Natural killer cell (primary cell): ENCODE measurements at places on chromosomes 12 and 14.
A peak's percentile ranks its signal among the peaks of the same experiment; 100 is the strongest.

DNA sequence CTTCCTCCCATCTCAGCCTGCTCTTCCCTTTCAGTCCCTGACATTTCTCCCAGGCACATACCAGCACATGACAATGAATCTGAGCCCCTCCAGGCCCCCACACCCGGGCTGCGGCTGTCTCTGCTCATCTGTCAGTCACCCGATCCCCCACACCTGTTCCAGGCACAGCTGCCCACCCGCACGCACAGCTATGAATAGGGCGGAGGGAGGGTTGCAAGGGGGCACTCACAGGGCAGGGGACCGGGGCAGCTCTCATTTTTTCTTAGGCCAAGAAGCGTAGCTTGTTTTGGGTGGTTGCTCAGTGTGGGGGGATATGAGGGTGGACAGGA is 43.7 kb upstream of the TSPAN9 start:
- no peak for DNase-seq

GRCh38 chr14:76776428-76777251 is 15.4 kb downstream of the VASH1 start:
- DNase-seq: no peak

GRCh38 chr14:104292084-104292970 is 153.9 kb downstream of the KIF26A start:
- DNase-seq: no peak

GRCh38 chr14:24241829-24242443 is 487 bp downstream of the TINF2 start:
- peak; percentile 92 for DNase-seq

DNA sequence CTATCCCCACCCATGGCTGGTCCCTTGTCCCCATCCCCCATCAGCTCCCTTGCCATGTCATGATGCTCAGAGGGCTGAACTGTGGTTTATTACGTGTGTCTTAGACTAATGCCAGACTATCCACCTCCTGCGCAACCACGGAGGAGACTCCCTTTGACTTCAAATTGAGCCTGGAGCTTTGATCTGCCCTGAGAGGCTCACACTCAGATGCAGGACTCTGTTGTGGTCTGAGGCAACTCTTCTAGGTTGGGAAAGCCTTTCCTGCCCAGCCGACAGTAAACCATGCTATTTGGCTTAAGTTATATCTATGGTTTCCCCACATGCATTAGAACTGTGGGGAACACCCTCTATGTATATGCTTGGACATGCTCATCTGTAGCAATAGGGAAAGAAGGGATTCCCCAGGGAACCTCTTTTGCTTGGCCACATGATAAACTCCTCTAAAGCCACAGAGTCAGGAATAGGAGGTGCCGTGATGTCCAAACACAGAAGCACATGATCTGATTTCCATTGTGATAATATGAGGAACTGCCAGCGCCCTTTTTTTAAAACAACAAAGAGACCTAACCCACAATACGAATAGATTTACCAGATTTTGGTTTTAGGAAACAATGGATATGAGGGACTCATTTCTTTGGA is 11.1 kb upstream of the LGALS3 start:
- DNase-seq: no peak
